ENCODE measurements at places on chromosomes 5 and 9.

DNA sequence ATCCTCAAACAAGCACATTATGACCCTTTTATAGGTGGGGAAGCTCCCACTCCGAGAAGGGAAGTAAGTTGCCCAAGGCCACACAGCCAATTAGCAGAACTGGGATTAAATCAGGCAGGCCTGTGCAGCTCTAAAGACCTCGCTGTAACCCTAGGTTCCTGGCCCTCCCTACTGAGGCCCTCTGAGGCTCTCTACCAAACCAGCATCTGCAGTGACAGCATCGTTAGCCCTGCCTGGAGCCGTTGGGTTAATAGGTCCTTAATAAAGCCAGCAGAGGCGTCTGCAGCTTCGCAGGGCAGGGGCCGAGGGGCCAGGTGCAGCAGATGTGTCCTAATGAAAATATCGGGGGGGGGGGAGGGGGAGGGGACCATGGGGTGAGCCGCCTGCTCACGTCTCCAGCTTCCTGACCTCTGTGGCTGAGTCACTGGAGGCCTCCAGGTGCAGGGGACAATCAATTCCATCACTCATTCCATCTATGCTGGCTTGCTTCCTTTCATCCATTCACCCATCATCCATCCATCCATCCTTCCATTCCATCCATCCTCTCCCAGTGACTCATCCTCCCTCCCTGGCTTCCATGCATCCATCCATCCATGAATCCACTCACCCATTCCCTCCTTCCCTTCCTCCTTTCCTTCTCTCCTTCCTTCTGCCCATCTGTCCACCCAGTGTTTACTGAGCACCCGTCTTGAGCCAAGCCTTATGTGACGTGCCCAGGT, 203.9 kb downstream of the C9orf50 start:
- no peak for DNase-seq

GRCh38 chr9:74447451-74448193, 49.5 kb upstream of the RORB start:
- no peak for DNase-seq

- DNase-seq, result no peak
Observed at GRCh38 chr5:10018201-10019069, 231.3 kb downstream of the ATPSCKMT start.

DNA sequence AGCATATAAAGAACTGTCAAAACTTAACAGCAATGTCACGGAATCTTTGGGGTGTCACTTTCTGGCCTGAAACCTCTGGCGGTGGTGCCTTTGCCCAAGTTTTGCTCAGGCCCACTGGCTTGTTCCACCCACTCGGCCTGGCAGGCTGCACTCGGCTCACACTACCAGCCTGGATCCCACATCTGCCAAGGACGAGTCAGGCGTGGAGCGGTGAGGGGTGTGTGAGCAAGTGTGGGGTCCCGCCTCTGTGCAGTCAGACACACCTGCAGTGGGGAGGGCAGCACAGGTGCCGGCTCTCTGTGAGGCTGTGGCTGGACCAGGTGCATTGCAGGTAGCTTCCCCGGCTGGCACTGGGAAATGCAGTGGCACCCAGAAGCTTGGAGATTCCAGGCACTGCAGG, 40.0 kb downstream of the TSPAN17 start:
- no peak for DNase-seq

- DNase-seq, result peak; percentile 39
Observed at GRCh38 chr5:7745882-7746610, 104.9 kb downstream of the CFAP90 start.

DNA sequence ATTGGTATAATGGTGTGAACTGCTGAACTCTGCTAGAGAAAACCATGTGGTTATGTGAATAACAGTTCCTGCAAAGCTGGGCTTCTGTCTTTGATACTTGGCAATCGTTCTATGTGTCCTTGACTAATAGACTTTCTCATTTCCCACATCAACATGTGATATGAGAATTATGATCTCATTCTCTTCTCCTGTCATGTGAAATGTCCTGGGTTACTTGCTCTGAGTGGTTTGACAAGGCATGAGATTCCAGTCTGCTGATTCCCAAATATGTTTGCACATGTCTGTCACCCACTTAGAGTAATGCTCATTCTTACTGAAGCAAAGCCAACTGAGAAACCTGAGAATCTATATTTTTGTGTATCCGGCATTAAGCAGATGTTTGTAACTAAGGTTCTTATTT, 141.2 kb downstream of the PARP8 start:
- no peak for DNase-seq

GRCh38 chr9:32681751-32682150, 46.3 kb upstream of the TAF1L start:
- no peak for DNase-seq

GRCh38 chr9:108874058-108874788, 12.2 kb downstream of the ACTL7A start:
- DNase-seq, result no peak

DNA sequence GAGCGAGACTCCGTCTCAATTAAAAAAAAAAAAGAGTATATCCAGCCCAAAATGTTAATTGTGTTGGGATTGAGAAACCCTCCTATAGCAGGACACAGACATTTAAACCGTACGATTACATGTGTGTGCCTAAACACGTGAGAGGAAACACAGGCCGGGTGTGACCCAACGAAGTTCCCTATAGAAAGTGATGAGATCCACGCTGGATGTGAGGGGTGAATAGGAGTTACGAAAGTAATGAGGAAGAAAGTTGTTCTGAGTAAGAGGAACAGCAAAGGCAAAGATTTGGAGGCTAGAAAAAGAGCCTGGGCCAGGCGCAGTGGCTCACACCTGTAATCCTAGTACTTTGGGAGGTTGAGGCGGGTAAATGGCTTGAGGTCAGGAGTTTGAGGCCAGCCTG, 13.6 kb downstream of the NAIF1 start:
- no peak for DNase-seq

GRCh38 chr5:24492229-24492628, 152.5 kb downstream of the CDH10 start:
- no peak for DNase-seq

DNA sequence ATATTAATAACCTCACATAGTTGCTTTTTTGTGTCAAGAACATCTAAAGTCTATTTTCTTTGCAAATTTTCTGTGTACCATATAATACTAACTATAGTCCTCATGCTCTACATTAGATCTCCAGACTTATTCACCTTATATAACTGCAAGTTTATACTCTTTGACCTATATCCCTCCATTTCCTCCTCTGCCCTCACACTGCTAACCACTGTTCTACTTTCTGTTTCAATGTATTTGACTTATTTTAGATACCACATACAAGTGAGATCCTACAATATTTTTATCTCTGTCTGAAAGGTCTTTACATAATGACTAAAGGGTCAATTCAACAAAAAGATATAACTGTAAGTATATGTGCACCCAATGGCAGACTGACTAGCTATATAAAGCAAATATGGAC, 789.7 kb upstream of the ZNF608 start:
- DNase-seq, result no peak

DNA sequence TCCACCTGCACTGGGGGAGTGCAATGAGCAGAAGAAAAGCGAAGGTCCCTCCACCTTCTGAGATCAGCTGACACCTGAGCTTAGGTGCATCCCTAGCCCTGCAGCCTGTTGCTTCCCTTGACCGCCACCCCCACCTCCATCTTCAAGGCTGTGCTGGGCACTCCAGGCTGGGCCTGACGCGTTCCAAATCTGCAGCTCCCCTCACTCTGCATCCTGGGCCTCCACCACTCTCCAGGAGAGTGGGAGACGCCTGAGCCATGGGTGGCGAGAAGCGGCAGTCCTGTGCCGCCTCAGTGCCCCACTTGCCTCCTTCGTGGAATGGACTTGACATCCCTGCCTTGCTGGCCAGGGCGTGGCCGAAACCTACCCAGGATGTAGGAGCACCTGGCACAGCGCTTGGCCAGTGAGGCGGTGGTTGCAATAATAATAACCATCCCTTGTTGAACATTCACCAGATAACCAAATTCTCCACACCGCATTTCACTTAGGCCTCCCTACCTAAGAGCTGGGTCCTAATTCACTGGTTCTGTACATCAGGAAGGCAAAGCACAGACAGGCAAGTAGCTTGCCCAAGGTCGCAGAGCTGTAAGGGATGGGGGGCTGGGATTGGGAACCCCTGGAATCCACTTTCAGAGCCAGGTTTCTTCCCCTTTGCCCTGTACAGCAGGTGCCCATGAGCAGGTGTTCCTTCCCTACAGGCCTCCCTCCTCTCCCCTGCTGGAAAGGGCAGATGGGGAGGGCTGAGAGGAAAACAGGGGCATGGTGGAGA, 11.7 kb downstream of the B4GALT7 start:
- no peak for DNase-seq

GRCh38 chr5:9865574-9865973, 235.4 kb upstream of the TAS2R1 start:
- no peak for DNase-seq

GRCh38 chr9:82598241-82599039, 464.5 kb downstream of the RASEF start:
- no peak for DNase-seq

DNA sequence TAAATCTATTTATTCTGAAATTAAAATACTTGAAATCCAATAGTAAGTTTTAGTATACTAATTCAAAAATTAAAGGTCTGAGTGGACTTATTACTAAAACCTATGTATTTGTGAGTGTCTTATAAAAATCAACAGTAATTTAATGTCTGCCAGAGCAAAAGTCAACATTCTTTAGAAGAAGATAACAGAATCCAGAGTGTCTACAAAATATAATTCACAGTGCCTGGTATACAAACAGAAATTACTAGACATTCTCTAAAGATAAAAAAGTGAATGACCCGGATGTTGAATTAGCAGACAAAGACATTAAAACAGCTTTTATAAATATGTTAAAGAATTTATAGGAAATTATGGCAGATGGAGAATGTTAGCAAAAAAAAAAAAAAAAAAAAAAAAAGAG, 22.4 kb upstream of the IRX4 start:
- no peak for DNase-seq

GRCh38 chr5:38453921-38454320, 102.5 kb downstream of the LIFR start:
- no peak for DNase-seq

Measured in hematopoietic multipotent progenitor cell treated with erythropoietin and hydrocortisone succinate and interleukin-3 and kit ligand, for 15 days (in vitro differentiated cells).